ENCODE measurements at places on chromosomes 3 and 15.

- no peak for DNase-seq
Observed at GRCh38 chr3:55296791-55297190, 190.3 kb downstream of the WNT5A start.

GRCh38 chr3:185825639-185826481 lies 1.0 kb upstream of the IGF2BP2 start:
- DNase-seq = peak; percentile 48

DNA sequence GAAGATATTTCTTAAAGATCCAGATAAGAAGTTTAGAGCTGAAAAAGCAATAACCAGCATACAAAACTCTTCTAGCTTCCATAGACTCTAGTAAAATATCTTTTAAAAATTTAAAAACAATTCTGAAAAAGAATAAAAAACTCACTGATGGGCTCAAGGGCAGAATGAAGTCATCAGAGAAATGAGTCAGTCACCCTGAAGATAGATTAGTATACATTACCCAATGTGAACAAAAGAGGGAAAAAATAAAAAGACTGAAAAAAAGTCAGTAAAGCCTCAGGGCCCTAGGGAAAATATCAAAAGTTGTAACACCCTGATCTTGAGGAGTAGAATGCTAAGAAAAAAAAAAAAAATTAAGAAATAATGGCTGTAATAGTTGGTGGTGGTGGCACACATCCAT lies 11.4 kb downstream of the DET1 start:
- DNase-seq = no peak

- DNase-seq = peak; percentile 89
Observed at GRCh38 chr15:82262422-82263026, at the start of the genes EFL1 and SAXO2. Gene EFL1, minus strand, starts transcription at chr15:82262734. Its CDS starts 956 bp downstream, at chr15:82261778. Gene SAXO2, plus strand, starts transcription at chr15:82262818. Its CDS starts 62 bp downstream, at chr15:82262880.

GRCh38 chr3:187843654-187844053 lies 98.4 kb upstream of the BCL6 start:
- no peak for DNase-seq

GRCh38 chr3:135444058-135444457 lies 521.5 kb upstream of the PPP2R3A start:
- no peak for DNase-seq

GRCh38 chr3:141082064-141082463 lies 30.9 kb downstream of the SPSB4 start:
- DNase-seq = no peak

GRCh38 chr3:136249593-136249992 lies 547 bp upstream of the PCCB start:
- DNase-seq = no peak

DNA sequence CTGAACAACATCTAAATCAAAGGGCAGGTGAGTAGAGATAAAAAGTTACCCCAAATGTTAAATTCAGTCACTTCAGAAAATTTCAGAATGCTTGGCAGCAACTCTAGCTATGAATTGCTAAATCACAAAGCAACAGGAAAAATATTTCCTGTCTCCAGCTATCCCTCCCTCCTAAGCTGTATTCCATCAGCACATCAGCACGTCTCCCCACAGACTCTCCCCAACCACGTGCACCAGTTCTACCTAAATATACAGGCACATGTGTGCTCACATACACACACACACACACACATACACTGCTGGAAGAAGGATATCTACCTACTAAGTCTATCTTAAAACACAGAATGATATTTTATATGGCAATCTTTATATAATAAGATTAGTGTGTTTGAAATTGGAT lies 177.1 kb upstream of the ARHGEF26 start:
- no peak for DNase-seq

DNA sequence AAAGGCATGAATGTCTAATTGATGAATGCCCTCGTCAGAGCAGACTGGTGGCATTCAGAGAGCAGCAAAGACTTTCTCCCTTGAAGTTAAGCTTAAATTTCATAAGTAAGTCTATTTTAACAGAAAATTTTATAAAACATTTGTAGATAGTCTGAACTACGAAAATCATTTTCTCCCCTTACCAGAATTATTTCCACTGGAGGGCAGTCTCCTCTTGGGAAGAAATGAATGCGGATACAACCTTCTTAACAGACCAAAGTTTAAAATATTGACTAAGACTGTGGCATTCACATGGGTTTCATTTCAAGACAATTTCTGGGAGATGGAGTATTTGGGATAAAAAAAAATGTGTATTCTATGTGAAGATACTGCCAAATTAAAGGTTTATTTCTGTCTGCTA lies 669.0 kb downstream of the FHIT start:
- no peak for DNase-seq

GRCh38 chr15:55151631-55152030 lies 45.1 kb downstream of the RSL24D1 start:
- DNase-seq = no peak

GRCh38 chr15:78265752-78266224 lies 1.4 kb downstream of the DNAJA4 start:
- no peak for DNase-seq

GRCh38 chr15:66043264-66043663 lies 174.0 kb downstream of the RAB11A start:
- DNase-seq = no peak

DNA sequence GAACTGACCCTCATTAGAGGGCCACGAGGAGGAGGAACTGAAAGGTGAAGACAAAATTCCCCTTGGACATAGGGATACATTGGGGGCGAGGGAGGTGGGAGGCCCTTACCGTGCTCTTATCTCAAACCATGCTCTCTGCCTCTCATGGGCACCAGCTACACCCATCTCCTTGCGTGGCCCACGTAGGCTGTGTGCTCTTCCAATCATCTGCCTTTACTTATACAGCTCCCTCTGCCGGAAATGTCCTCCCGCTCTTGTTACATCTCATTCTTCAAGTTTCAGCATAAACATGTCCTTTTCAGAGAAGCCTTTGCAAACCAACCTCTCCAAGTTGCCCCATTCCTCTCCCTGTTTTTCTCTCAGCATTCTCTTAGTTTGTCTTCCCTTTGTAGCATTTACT lies 307.8 kb upstream of the PROK2 start:
- DNase-seq = no peak

DNA sequence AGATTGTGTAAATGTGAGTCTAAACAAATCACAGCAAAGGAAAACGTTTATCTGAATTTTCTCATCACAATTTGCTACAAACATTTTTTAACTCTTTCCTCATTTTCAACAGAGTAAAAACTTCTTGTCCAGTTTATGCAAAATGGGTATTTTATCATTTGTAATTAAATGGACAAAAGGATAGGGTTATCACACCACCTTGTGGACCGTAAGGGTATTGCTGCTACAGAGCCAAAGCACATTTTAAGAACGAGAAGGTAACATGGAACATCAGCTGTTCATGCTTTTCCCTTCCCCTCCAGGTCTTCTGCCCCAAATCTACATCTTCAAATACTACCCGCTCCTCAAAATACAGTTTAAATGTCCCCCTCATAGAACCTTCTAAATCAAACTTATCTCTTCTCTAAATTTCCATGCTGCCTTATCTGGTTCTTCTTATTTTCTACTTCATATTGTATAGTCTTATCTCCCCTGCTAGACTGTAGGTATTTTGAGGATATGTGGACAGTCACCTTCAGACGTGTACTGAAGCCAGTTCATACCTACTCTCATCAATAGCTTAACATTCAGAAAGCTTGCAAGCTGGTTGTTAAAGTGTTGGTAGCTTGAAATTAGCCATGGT lies 12.8 kb upstream of the SETMAR start:
- no peak for DNase-seq

GRCh38 chr3:153052096-153052460 lies 109.9 kb upstream of the RAP2B start:
- DNase-seq = no peak

GRCh38 chr15:44735482-44736180 lies 697 bp upstream of the TRIM69 start:
- no peak for DNase-seq

DNA sequence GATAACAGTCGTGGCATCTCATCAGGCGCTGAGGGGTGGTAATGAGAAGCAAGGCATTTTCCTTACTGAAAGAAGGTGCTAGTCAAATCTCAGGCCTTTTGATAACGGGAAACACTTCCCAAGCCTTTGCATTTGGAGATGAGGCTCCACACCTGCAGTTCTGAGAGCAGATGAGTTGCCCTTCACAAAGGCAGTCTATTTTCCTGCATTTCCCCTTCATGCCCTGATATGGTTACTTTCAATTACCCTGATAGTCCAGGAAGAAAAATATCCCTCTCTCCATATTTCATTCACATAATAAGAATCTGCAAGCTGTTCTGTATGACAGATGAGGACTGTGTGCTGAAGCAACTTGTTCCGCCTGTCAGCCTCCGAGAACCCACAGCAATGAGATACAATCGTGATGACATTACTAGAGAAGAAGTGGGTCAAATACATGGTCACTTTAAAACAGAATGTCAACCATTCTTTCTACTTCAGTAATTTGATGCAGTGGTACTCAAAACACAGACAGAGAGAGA lies 25.0 kb downstream of the FHIT start:
- DNase-seq = no peak

- DNase-seq = no peak
Observed at GRCh38 chr3:148970271-148970670, 21.1 kb upstream of the GYG1 start.

DNA sequence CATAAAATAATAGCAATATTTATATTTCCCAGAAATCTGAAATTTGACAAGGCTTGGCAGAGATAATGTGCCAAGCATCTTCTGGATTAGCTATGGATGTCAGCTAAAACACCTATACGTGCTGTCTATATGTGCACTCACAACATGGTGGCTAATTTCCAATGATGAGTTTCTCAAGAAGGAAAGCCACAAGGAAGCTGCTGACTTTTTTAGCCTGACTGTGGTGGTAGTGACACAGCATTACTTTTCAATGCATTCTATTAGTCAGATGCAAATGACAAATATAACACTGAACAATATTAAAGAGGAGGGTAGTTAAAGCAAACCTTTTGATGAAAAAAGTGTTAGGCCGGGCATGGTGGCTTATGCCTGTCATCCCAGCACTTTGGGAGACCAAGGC lies 101.7 kb upstream of the CCDC54 start:
- no peak for DNase-seq

DNA sequence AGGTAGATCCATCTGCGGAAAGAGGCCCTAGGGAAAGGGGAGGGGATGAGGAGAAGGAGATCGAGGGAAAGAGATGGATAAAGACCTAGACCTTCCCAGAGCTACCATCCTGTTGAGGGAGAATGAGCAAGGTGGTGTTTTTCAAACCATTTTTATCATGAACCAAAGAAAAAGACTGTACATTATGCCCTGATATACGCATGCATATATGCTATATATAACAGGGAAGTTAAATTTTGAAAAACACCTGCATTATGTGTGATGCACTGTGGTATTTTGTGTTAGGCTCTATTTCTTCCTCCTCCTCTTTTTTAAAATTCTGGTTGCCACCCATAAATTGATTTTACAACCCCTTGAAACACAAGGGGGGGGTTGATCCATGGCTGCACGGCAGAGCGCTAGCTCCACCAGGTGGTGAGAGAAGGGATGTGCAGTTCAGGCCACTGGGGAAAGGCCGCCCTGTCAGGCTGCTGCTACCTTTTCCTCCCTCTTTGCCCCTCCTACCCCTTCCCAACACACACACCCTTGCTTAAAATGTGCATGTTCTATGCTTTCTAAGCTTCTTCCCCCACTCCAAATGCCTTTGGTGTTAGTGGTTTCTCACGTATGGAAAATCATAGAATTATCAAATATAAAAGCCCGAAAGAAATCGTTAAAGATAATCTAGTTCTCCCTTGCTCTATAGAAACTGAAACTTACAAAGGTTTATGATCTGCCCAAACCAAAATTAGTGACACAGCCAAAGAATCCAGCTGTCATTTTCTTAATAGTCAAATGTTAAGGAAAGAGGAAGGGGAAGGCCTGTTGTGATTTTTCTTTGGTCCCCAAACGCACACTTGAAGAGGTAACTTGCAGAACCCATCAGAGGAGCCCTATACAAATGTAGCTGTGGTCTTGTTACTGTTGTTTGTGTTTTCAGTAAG lies 262.0 kb upstream of the UMPS start:
- no peak for DNase-seq

- DNase-seq = no peak
Observed at GRCh38 chr3:62260655-62261054, 112.7 kb downstream of the FEZF2 start.

DNA sequence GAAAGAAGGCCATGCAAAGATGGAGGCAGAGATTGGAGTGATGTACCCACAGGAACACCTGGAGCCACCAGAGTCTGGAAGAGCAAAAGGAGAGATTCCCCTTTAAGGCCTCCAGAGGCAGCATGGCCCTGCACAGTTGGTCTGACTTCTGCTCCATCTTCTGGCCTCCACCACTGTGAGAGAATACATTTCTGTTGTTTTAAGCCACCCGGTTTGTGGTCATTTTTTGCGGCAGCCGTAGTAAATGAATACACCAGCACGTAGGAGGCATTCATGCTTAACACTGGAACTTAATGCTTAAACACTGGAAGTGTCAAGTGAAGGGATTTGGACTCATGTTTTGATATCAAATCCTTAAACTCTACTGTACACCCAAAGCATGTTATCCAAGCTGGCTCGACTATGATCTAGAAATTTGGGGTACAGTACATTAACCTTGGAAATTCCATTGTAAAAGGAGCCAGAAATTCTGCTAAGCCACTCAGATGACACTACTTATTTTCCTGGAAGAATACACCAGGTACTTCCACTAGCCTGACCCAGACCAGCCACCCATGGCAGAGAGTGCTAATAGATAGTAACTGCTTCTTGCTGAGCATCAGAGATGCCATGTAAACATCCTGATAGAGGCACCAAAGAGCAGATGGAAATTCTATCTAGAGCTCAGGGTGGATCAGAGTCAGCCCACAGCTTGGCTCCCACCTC lies 190.9 kb downstream of the ADAMTS9 start:
- no peak for DNase-seq
